Progenitor cell of endocrine pancreas (in vitro differentiated cells): ENCODE measurements at places on chromosomes 6 and 20. TPM values are rescaled to one million over a fixed set of nuclear protein-coding genes. Genes with fewer than 3 reads are reported as not detected.

DNA sequence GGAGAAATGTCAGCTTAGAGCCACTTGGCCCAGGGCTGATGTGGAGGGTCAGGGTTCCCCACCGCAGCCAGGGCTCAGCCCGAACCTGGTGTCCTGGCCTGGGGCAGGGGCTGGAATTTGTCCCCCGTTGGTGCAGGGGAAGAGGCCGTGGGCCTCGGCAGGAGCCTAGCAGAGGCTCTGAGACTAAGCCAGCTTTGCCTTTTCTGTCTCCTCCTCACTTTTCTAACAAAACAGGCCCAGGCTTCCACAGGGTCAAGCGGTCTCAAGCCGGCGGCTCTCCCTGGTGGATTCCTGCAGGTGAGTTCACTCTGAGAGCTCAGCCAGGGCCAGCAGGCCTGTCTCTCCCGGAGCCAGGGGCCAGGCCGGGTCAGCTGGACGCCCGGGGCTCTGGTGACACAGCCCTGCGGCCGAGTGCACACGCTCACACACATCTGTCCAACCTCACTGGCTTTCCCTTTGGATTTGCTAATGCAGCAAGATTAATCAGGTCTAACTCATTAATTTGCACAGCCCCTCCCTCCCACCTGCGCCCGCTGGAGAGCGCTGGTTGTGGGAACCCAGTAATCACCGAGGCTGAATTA, 2.9 kb upstream of the CHRNA4 start:
- no peak for DNase-seq

The ARFGEF3 gene
- 28.3 and 28.6 TPM in 2 replicates for total RNA-seq

DNA sequence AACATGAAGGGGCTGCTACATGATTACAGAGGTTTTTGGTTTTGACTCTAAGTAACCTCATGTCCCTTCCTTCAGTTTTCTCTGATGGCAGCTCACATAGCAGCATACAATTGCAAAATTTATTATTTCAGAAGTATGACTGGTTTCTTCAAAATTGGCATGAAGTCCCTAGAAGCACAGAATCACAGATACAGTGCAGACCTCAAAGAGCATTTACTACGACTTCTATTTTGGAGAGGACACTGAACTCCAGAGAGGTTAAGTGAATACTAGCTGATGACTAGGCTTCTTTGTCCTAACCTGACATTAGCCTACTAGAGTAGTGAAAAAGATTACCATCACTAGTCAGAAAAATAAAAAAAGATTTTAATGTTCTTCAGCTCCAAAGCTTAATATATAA, 664.3 kb downstream of the RFPL4B start:
- no peak for DNase-seq

GRCh38 chr20:34708621-34709043, 4.5 kb downstream of the TP53INP2 start:
- DNase-seq, result peak; percentile 47

DNA sequence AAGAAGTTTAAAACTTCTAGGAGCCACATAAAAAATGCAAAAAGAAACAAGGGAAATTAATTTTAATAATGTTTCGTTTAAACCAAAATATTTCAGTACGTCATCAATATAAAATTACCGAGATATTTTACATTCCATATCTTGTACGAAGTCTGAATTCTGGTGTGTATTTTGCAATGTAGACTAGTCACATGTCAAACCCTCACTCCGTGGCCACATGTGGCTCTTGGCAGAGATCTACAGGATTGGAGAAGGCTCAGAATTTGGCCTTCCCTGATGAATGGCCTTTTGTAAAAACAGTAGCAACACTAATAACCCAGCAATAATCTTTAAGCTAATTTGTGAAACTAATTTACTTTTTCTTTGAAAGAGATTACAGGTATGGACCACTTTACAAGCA, 217.1 kb downstream of the PRL start:
- no peak for DNase-seq

- no peak for DNase-seq
Observed at GRCh38 chr6:111563581-111563980, 42.1 kb downstream of the TRAF3IP2 start.

The WFDC12 gene
- not detected in 2 replicates for total RNA-seq

The GABRR1 gene
- not detected in 2 replicates for total RNA-seq

The POLH gene
- total RNA-seq, result 14.5 and 19.6 TPM in 2 replicates

DNA sequence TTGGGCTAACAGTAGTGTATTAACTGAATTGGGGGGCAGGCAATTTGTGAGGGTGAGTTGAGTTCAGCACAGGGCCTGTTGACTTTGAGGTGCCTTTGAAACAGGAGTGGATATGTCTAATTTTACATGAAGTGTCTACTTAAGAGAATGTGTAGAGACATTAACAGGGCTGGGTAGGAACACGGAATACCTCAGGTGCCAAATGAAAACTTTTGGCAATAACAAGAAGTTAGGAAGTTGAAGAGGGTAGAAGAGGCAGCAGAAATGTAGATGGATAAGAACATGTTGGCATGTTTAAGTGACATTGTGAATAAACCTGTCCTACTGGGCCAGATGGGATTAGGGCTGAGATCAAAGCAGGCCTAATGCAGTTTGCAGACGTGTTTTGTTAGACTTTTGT, 117.0 kb downstream of the SLC16A10 start:
- no peak for DNase-seq

DNA sequence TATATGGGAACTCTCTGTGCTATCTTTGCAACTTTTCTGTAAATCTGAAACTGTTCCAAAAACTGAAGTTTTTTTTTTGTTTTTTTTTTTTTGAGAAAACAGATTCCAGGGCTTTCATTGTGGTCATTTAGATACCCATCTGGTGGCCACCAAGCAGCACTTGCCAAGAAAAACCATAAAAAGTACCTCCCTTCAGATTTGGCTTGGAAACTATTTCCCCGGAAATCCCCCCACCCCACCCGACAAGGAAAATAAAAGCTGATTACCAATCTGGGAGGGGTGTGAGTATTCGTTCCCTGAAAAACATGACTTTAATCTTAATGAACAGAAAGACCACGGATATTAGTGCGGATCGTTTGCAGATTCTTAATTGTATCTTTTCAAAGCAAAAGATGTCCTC, 1.9 kb downstream of the NFATC2 start:
- no peak for DNase-seq

DNA sequence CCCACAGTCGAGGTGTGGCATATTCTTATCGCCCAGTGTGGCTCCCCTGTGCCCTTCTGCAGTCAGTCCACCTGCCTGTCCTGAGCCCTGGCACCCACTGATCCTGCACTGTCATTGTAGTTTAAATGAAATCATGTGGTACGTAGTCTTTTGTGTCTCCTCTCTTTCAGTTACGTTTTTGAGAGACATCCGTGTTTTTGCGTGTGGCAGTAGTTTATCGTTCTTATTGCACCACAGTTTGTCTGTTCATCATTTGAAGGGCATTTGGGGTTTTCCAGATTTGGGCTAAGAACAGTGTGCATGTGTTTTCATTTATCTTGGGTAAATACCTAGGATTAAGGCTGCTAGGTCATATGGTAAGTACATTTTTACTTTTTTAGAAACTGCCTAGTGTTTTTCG, 49.3 kb downstream of the SPATA2 start:
- no peak for DNase-seq

- DNase-seq, result no peak
Observed at GRCh38 chr6:169778646-169779045, 27.2 kb downstream of the ERMARD start.

DNA sequence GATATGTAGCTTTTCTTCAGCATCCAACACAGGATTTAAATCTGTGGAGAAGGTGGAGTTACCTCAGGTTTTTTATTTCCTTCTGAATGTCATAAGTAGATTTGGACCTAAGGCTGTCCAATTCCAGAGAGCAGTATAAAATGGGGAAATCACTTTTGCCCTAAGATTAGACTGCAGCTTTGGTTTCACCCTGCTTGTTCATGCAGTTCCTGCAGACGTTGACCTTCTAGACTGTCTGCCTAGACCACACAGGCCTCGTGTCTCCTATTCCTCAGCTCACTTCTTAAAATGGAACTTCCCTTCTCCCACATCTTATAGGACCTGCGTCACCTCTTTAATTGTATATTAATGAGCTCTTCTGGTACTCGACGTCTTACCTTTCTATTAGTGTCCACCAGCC, 26.0 kb upstream of the C6orf62 start:
- no peak for DNase-seq

The ZFP64 gene
- total RNA-seq, result 25.2 and 26.9 TPM in 2 replicates

DNA sequence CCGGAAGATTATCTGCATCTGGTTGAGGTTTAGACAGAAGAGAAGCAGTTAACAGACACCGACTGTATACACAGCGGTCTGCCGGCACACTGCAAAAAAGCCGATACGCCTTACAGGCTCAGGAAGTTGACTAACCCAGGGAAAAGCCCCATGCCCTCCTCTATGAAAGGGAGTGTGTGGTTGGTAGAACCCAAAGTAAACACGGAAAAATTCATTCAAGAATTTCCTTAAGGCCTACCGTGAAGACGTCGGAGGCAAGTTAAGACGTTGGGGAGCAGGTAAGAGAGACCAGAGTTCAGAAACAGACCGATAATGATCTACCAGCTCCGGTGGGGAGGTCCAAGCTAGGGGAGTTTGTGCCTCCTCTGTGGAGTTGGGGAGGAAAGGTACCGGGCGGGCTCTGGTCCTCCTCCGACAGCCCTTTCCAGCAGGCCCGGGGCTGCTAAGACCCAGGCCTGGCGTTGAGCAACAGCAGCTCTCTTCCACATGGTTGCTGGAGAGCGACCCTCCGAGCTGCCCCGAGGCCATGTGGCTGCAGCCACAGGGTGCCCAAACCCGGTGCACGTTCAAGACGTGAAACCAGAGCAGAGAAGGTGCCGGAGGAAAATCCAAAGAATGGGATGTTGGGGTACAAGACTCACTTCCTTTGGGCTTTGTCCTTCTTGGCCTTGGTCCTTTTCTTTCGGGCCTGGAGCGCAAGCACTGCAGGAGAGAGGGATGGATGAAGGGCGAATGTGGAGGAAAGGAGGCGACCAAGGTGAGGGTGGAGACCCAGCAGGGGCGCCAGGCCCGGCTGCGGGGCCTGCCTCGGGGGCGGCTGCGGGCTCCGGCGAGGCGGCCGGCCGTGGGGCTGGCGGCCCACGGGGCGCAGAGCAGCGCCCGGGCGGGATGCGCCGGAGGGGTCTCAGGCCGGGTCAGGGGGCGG, 809 bp downstream of the SRPK1 start:
- DNase-seq, result peak; percentile 12

DNA sequence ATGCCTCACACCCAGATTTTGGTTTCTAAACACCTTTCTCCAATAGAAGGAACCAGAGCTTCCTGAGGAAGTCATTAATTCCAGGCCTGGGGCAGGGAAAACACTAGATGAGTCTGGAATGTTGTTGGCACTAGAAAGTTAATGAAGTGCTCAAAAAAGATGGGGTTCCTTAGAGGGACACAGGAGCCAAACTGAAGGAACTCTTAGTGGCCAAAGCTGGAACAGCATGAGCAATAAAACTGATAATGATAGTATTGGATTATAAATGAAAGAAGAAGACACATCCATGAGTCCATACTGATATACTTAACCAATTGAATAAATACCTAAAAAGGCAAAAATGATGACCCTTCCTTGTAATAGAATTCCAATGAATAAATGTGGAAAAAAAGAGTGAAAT, 4.4 kb downstream of the IL20RA start:
- no peak for DNase-seq

The AVP gene
- total RNA-seq, result not detected in 2 replicates

DNA sequence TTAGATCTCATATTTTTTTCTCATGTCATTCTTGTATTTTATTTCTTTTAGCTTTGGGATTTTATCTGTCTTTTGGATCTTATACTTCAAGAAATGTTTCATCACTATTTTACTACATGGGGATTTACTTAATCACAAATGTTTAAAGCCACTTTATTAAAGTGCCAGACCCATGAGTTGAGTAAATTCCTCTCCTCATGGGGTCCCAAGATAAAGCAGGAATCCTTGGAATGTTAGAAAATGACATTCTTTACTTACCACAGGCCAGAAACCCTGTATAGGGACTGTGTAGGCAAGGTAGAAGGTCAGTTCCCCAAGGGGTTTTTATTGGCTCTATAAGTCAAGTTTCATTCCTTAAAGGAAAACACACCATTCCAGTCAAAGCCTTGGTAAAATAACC, 28.4 kb upstream of the OR2J2 start:
- no peak for DNase-seq

The TCF15 gene
- not detected in 2 replicates for total RNA-seq

GRCh38 chr6:104705095-104705707, 154.5 kb downstream of the HACE1 start:
- DNase-seq, result no peak

DNA sequence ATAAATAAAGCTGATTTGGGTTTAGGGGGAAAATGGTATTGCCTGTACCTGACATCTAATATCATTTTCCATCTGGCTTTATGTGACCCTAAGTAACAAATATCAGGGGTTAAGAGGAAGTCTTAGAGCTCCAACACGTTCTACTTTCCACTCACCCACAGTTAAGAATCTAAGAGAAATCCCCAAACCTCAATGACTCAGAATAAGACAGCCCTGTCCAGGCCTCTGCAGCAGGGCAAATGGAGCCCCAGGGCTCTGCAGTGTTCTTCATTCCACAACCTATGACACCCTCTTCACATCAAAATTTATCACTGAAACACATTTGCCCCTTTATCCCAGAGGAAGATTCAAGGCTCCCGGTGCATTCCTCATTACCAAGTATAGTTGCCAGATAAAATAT, 20.3 kb upstream of the TENT5A start:
- DNase-seq, result no peak

The VAPB gene
- total RNA-seq, result 53.8 and 56.3 TPM in 2 replicates

- no peak for DNase-seq
Observed at GRCh38 chr6:100554228-100554627, 89.5 kb upstream of the SIM1 start.

GRCh38 chr6:106856227-106856874, 118.2 kb downstream of the CD24 start:
- no peak for DNase-seq

GRCh38 chr6:149129371-149130077, 188.0 kb upstream of the TAB2 start:
- no peak for DNase-seq

DNA sequence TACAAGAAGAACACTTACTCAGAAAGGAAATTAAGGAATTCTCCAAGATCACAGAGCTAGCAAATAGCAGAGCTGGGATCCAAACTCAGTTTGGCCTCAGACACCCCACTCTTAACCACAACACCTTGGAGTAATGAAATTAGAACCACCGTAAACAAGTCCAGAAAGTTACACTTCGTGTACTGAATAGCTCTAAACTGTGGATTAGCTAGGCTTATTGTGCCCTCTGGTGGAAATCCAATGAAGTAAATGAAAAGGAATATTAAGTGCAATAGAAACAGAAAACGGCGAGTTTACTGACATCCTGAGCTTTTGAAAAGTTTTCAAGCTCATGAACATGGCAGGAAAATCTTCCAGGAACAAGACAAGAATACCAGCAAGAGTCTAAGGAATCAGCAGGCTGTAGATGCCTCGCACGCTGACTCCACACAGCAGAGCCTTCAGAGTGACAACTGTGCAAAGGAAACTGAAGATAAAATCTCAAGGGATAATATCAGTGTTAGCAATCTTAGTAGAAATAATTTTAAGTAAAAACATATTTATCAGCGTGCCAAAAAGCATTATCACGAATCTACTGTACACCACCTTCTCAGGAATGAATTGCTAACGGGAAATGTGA, 34.6 kb downstream of the FBXO5 start:
- DNase-seq, result no peak
